Activated CD4-positive, CD25-positive, alpha-beta regulatory T cell treated with anti-CD3 and anti-CD28 coated beads, Interleukin-2, amount 50 U/mL, for 16 hours (primary cell): ENCODE measurements at places on chromosomes 11 and 22.
A peak's percentile ranks its signal among the peaks of the same experiment; 100 is the strongest.

DNA sequence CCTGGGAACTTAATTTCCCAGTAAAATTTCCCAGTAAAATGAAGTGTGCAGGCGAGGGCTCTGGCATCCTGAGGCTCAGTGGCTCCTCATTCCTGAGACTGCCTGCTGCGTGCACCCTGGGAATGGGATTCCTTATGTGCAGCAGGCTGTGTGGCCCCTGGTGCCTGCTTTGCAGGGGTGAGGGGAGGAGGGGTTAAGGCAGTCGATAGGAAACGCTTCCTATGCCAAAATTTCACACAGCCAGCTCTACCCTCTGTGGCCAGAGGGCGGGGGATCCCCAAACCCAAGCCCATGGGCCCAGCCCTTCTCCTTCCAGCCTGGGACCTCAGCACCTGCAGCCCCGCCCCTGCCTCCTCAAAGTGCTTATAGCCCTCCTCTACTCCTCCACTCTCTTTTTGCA is 12.1 kb upstream of the BAIAP2L2 start:
- no peak for DNase-seq

DNA sequence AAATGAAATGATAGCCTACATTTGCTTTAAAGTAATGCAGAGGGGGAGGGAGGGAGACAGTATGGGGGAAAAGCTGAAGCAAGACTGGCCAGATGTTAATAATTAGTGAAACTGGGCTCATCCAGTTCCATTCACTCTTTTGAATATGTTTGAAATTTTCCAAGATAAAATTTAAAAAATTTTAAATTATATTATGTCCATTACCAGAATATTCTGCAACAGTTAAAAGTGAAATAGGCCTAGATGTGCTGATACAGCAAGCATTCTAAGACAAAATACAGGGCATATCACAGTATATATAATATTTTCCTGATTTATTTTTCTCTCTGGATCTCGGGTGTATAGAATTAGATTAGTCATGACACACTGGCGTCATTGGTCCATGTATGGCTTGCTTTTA is 13.6 kb upstream of the ZNRF3 start:
- DNase-seq = no peak

- no peak for DNase-seq
Measured at GRCh38 chr22:17342361-17342760, 26.9 kb upstream of the CECR2 start.

- no peak for DNase-seq
Measured at GRCh38 chr22:45007391-45008185, 2.2 kb downstream of the PHF21B start.

- no peak for DNase-seq
Measured at GRCh38 chr22:48902001-48902869, 925.4 kb downstream of the BRD1 start.

DNA sequence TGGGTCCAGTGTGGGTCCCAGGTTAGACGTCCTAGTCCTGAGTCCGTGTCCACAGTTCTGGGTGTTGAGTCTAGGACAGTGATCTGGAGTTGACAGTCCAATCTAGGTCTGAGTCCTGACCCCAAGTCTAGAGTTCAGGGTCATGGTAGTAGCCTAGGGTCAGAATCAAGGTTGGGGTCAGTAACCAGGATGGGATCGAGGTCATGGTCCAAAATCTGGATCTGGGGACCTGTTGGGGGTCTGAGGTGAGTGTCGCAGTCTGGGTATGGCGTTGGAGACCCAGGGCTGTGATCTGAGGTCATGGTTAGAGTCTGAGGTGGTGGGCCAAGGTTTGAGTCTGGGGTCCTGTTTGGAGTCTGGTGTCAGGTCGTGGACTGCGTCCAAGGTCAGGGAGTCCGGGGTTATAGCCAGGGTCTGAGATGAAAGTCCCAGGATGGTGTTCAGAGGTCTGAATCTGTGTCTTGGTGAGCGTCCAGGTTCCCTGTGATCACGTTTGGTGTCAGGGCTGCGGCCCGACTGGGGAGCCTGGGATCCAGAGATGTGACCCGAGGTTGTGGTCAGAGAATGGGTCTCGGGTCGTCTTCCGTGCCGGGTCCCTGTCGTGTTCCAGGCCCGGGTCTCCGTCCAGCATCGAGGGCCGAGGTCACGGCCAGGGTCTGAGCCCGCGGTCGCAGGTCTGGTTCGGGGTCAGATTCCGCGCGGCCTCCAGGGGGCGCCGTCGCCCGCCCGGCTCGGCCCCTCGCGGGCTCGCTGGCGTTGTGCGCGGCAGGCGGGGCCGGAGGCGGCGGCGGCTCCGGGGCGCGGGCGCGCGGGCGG is 432 bp upstream of the GRK2 start:
- peak; percentile 67 for DNase-seq

- DNase-seq = no peak
Measured at GRCh38 chr11:85472953-85473352, 154.2 kb downstream of the DLG2 start.

- DNase-seq = no peak
Measured at GRCh38 chr11:107882095-107882820, 23.7 kb upstream of the SLC35F2 start.
